ENCODE measurements at places on chromosomes 1 and 21.

DNA sequence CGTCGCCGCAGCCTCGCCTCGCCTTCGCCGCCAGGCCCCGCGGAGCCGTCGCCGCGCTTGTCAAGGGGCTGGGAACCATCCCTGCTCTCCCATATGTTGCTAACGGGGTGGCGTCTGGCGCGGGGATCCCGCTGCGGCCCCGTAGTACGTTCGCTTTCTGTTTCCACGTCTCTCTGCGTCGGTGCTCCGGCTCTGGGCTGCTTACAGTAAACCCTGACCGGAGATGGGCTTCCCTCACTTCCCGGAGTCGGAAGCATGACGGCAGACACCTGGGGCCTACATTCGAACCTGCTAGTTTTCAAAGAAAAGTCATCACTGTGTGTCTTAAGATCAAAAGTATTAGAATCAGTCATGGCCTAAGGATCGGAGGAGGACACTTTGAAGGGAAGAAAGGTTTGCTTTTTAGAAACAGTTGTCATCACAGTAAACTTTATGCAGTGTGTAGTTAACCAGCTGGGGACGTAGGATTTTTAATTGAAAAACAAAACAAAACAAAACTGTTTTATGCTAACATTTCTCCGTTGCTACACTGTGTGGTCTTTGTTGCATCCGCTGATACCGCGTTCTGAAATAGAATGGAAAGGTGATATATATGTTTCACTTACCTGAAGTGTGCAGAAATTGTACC, 69.0 kb downstream of the SLC35A3 start:
- no peak for DNase-seq

- no peak for DNase-seq
Observed at GRCh38 chr1:160162931-160163330, 11.5 kb downstream of the ATP1A4 start.

GRCh38 chr1:42993502-42994136, 35.0 kb upstream of the SLC2A1 start:
- DNase-seq, result no peak

DNA sequence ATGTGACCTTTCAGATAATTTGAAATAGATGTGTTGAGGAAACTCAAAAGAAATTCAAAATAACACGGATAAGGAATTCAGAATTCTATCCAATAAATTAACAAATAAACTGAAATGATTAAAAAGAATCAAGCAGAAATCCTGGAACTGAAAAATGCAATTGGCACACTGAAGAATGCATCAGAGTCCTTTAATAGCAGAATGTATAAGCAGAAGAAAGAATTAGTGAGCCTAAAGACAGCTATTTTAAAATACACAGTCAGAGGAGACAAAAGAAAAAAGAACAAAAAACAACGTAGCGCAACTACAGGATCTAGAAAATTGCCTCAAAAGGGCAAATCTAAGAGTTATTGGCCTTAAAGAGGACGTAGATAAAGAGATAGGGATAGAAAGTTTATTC, 99.6 kb upstream of the SAMSN1 start:
- no peak for DNase-seq

- DNase-seq, result no peak
Observed at GRCh38 chr1:205111354-205111753, 10.4 kb downstream of the RBBP5 start.

DNA sequence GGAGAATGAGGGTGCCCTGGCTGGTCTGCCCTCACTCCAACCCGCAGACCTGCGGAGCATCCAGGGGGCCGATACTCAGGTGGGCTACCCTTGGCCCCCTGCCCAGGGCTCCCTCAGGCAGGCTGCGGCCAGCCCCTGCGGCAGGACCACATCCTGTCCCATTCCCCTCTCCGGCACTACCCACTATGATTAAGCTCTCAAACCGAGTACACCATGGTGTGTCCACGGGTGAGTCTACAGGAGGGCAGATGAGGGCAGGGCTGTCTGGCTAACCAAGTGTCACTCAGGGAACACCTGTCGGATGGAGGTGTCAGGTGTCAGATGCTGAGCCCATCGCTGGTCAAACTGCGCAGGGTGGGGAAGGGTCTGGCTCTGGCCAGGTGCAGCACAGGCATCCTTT, 47.2 kb downstream of the SLC66A1 start:
- DNase-seq, result no peak

DNA sequence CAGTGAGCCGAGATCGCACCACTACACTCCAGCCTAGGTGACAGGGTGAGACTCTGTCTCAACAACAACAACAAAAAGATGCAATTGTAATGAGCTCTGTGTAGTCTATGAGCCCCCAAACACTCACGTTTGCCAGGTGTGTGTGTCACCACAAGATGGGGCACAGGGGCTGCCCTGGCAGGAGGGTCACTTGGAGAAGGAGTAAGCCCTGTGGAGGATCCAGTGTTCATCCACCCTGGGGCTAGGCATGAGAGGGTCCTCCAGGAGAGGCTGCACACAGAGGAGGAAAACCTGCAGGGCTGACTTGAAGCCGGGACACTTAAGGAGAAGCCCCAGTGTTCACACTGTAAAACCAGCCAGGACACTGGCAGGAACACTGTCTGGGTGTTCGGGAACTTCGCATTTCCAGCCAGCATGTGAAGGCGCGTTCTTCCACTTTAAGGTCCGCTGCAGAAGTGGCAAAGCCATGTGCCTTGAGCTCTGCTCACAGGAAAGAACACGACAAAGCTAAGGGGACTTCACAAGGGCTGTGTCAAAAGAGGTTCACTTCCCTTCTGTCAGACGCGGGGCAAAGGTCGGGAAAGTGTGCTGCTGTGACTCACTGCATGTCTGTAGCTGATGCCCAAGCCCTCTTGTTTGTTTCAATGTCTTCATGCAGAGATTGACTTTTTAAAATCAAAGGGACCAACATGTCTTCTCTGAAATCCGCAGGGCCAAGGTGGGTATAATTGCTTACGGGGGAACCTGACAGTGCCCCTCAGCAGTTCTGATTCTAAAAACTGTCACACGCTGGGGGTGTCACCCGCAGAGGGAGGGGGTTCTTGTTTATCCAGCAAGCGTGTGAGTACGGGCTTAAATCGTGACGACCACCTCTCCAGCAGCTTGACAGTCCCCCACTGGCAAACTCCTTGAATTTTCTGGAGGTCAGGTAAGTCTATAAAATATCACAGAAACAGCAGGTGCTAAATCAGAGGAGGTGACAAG, 102.8 kb downstream of the RIPK4 start:
- DNase-seq, result no peak

DNA sequence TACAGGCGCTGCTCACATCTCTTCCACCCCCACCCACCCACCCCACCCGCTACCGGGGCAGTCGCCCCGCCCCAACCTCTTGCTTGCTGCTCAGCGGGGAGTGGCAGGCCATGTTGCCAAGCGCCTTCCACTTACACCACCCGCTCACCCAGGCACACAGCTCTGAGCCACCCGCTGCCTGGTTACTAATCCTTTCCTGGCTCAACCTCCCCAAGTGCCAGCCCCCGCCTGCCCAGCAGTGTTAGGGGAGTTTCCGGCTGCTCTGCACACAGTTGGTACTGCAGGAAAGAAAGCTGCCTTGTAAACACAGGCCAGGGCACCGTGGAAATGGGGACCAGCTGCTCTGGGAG, 56.2 kb downstream of the LACTBL1 start:
- no peak for DNase-seq

DNA sequence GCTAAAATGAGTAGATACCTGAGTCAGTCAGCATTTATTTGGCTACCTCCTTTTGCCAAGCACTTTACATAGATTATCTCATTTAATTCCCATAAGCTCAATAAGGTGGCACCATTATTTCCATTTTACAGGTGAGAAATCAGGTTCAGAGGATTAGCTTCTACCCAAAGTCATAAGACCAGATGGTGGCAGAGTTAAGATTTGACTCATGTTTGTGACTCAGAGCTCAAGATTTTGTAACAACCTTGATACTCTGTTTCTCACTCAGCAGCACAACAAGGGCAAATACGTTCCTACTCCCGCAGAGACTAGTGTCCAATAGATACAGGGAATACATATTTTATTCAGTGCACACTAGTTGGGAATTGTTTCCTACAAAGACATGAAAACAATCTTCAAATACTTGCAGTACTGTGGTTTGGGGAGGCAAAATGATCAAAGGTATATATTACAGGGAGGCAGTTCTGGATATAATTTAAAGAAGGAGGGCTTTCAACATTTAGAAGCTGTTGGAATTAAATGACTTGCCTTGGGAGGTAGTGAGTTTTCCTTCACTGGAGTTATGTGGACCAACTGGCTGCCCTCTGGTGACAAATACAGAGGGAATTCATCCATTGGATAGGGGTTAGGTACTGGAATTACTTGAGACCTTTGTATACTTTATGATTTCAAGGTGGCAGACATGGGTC, 3.6 kb downstream of the LEPR start:
- DNase-seq, result peak; percentile 56

DNA sequence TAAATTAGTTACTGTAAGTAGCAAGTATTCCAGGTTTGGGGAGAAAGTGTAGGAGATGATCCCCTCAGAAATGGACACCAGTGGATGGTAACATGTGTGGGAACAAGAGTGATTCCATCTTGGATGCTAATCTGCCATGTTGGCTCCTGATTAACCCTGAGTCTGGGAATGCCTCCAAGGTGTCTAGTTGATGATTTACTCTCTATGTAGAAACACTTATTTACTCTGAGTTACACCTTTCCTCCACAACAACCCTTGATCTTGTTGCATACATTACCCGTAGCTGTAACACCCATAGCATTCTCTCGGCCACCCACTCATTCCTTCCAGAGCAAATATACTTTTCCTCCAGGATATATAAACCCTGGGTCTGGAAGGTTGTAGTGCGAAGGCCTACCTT, 315.9 kb upstream of the GREM2 start:
- DNase-seq, result no peak

DNA sequence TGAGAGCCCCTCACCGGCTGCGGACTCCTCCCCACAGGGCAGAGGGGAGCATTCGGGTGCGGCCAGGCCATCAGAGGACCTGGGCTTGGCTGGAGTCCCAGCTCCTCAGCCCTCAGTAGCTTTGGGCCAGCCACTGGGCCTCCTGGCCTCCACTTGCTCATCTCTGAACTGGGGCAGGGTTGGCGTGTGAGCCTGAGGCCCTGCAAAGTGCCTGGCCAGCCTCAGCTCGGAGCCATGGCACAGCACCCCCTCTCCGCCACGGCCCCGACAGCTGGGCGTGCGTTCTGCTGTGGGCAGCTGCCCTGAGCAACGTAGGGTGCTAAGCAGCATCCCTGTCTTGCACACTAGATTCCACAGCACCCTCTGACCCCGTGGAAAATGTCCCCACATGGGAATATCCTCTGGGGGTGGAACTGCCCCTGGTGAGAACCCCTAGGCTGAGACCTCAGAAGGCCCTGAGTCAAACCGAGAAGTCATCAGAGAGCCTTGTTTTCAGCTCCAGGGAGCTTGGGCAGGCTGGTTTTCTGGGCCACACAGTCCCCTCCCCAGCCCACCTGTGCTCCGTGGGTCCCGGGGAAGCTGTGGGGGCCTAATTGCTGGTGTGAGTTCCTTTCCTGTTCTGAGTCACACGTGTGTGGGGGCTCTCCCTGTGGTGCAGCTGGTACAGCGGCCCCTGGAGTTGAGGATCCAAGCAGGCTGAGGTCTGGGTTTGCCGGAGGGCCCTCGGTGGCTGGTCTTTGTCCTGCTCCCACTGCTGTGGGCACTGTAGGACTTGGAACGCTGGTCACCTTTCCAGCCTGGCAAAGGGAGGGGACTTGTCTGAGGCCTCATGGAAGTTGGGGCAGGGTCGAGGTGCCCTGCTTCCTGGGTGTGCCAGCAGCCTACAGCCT, 24.5 kb downstream of the TP73 start:
- DNase-seq, result no peak

- no peak for DNase-seq
Observed at GRCh38 chr1:234841710-234842231, 231.8 kb upstream of the IRF2BP2 start.

DNA sequence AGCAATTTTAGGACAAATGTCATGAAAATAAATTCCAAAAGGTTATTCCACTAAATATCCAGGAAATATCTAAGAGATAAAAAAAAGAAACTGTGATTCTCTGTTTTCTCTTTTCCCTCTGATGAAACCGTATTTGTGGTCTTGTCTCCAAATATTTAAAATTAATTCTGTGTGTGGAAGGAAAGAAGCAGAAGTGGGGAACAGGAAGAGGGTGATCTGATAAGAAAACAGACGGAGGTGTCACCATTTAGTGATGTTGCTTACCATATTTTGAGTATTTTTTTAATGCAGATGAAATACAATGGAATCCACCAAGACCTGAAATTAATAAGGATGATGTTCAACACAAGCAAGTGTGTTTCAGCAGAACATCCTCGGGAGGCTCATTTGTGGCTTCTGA, 29.6 kb downstream of the CLCA1 start:
- no peak for DNase-seq
